NCI-H2081 treated with DMSO at 0.1 percent for 48 hours (cell line): ENCODE measurements at places on chromosomes 7 and 10.

GRCh38 chr7:111516612-111517011 lies 45.7 kb downstream of the IMMP2L start:
- DNase-seq: no peak

- DNase-seq: no peak
Observed at GRCh38 chr10:1399431-1400100, 337.8 kb downstream of the ADARB2 start.

- no peak for DNase-seq
Observed at GRCh38 chr10:19874791-19875190, 58.6 kb downstream of the PLXDC2 start.

GRCh38 chr7:97128736-97129135 lies 11.2 kb downstream of the SDHAF3 start:
- no peak for DNase-seq

DNA sequence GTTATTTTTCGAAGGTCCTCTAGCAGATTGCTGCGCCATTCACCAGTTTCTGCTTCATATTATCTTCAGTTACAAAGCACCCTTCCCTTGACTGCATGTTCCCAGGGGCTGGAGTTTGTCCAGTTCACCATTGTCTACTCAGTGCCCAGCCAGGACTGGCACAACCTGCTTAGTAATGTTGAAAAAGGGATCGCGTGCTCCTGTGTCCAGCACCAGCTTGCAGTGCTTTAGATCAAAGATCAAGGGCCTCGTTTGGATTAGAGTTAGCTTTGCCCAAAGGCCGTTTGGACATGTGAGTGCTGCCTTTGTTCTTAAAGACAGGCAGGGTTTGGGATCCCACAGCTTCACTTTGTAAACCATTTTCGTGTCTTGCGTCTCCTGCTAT lies 867 bp downstream of the ATP6V0E2 start:
- DNase-seq: no peak

DNA sequence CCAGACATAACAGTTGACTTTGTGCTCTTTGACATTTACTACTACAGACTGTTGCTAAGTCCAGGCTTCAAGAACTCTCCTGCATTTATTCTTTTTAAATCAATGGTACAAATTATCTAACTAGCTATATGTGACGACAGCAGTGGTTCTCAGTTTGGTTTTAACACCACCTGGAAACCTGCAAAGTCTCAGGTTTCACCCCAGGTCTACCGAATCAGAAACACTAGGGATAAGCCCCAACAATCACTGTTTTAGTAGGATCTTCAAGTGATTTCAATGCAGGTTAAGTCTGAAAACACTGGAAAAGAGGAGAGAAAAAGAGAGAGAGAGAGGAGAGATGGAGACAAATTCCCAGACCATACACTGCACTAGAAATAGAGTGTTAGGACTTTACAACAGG lies 519.0 kb downstream of the PCDH15 start:
- no peak for DNase-seq

DNA sequence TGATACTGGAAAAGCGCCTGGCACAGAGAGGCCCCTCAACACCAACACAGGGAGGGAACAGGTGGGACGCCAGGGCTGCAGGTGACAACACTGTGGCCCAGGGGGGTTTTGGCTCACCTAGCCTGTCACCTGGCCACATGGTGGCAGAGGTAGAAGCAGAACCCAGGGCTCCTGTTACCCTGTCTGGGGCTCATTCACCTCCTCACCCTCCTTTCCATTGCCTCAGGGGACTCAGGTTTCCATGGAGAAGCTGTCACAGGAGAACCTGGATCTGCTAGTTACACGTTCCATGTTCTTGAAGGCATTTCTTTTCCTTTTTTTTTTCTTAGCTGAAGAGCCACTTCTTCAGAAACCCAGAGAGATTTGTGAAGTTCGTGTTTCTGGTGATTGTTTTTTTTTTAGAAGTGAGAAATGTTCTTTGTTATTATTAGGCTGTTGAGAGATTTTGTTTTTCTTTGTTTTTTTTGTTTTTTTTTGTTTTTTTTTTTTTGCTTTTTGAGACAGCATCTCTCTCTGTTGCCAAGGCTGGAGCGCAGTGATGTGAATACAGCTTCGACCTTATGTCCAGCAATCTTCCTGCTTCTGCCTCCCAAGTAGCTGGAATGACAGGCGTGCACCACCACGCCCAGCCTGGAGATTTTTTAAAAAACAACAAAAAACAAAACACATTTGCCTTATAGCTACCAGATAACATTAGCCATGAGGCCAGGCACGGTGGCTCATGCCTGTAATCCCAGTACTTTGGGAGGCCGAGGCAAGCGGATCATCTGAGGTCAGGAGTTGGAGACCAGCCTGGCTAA lies 16.0 kb downstream of the DENND2A start:
- no peak for DNase-seq

DNA sequence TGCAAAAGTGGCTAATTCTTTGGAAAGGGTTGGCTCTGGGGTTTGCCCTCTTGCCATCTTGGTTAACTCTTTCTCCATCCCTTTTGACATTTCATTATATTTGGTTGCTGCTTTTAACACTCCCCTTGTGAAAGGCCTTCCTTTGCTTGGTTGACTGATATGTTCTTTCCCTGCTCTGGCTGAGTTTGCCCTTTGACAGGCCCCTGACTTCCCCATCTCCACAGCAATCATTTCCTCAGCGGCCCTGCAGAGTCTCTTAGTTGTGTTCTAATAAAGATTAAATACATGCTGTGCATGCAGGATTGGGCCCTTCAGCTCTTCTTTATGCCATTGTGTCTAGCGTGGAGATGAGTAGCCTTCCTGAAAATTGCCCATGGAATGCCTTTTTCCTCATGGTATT lies 84.5 kb upstream of the CSTF2T start:
- no peak for DNase-seq

GRCh38 chr10:76915316-76915715 lies 722.3 kb downstream of the KCNMA1 start:
- no peak for DNase-seq

- no peak for DNase-seq
Observed at GRCh38 chr7:102211590-102212550, 74.8 kb upstream of the SH2B2 start.

- DNase-seq: no peak
Observed at GRCh38 chr10:124743191-124744101, 732 bp downstream of the FAM53B start.

GRCh38 chr10:132748545-132749370 lies 37.2 kb downstream of the NKX6-2 start:
- DNase-seq: no peak

DNA sequence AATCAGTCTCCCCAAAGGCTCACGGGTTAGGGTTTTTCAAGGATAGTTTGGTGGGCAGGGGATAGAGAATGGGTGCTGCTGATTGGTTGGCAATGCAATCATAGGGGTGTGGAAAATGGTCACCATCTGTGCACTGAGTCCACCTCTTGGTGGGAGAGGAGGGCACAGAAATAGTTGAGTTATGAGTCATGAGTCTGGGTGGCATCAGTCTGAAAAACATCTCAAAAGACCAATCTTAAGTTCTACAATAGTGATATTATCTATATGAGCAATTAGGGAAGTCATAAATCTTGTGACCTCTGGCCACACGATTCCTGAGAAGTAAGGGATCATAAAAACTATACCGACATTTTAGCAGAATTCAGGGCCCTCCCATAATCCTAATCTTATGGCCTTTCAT lies 62.7 kb downstream of the LGI1 start:
- DNase-seq: no peak

DNA sequence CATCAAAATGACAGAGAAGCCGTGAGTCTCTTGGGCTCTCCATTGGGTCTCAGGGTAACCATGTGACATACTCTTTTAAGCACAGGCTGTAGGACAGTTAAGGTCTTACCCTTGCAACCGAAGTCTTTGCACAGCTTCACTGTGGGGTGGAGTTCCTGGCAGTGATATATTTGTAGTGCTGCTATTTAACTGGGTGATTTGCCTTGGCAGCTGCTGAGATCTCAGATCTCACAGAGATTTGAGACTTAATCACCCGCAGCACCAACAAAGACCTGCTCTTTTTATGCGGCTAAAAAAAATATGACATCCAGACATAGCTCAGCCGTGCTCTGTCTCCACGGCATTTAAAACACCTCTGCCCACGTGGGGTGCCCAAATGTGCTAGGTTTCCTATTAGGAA lies 63.4 kb upstream of the NPTX2 start:
- DNase-seq: no peak

DNA sequence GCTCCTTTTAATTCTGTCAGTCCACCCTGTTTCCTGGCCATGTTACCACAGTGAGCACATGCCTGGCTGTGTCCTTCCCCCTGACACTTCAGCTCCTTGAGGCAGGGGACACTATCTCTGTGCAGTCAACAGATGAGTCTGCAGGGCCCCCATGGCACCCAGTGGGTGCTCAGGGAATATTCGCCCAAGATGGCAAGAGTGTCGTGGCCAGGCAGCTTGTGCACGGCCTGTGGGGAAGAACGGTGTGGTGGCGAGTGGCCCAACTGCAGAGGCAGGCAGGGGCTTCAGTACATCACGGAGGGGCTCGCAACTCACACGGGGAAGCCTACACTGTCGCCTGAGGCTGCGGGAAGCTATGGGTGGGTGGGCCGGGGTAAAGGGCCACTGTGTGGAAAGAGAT lies 91.1 kb downstream of the TRRAP start:
- no peak for DNase-seq

DNA sequence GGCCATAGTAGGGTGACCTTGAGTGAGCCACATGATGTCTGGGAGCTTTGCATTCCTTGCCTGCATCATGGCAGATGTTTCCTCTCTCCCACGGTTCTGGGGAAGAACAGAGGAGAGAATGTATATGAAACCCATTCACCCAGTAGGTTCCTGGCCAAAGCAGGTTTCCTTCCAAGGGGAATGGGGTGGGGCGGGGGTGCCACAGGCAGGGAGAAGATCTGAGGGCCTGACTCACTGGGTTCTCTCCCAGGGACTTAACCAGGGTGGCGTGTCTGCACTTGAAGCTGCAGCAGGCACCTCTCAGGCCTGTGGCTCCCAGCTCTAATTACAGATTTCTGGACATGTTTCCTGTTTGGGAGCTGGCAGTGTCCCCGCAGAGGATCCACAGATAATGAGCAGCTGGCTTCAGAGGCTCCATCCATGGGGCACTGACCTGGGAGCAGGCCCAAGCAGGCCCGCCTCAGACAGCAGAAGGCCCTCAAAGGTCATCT lies 50.2 kb upstream of the ZMIZ1 start:
- no peak for DNase-seq

- DNase-seq: no peak
Observed at GRCh38 chr10:71345694-71346093, 26.6 kb downstream of the SLC29A3 start.

DNA sequence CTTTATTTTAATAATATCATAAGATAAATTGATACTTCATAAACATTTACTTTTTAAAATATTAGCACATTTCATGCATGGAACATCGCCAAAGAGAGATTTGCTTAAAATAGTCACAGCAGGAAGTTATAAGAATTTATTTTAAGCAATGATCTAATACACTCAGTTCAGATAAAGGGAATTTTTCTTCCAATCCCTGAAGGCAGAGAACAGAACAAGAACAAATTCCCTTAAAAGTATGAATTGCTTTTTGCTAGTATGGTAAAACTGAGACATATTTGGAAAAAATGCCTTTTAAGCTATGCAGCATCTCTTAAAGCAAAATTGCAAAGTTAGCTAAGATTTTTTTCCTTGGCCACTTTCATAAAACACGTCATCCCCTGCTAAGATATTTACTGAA lies 91.0 kb downstream of the SEMA3D start:
- DNase-seq: no peak

DNA sequence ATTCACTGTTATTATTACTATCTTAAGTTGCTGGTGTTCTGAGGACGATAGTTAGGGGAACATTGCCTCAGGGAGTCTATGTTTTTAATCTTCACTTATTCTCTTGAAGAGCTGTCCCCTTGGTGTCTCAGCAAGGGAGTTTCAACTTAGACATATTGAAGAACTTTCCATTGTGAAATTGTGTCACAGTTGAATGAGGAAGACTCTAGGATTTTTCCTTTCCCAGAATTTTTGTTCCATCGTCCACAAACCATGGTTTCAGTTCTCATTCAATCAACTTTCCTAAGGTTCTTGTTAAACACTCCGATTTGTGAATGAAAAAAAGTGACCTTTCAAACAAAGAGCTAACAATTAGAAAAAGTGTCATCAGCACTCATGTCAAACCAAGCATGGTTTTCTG lies 128.3 kb downstream of the GATA3 start:
- DNase-seq: no peak

DNA sequence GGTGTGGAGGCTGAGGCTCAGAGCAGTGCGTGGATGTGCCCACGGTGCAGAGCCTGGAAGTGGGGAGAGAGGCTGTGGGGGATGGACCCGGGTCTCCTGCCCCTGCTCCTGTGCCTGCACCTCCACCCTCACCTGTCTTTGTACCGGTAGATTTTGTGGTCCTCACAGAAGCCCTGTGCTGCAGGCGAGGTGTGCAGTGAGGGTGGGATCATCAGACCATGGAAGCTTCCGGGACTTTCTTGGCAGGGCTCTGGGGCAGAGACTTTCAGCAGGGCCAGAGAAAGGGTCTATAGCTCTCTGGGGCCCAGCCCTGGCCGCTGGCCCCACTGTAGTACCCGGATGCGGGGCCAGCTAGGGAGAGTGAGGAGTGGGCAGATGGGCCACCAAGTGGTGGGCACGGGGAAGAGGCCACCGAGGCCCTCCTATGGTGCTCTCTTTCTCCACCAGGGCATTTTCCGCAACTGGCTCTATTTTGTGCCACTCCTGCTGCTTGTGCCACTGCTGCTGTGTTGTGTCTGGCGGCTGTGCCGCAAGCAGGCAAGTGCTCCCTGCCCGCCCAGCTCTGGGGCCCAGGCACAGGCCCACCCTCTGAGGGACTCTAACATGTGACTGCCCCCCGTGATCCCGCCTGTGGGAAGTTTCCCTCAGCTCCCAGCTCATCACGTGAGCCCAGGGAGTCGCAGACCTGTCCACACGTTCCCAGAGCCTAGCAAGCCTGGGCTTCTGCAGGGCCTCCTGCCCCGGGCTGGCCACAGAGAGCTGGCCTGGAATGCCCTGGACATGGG lies 22.1 kb downstream of the ANTXRL start:
- DNase-seq: no peak

DNA sequence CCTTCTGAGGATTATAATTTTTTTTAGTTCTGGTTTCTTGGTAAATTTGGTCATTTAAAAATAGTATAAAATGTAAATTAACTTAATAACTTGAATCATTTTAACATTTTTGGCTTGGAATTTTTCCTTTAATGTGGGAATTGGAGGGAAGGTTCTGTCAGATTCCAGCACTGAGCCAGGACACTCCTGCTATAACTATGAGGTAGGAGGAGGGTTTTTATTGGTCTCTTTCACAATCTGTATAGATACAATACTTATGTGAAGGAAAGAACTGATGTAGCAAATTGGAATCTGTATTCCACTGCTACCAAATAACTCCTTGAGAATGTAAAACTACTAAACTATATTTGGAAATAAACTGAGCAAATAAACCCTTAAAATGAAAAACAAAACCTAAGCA lies 3.2 kb downstream of the PRKG1 start:
- no peak for DNase-seq

DNA sequence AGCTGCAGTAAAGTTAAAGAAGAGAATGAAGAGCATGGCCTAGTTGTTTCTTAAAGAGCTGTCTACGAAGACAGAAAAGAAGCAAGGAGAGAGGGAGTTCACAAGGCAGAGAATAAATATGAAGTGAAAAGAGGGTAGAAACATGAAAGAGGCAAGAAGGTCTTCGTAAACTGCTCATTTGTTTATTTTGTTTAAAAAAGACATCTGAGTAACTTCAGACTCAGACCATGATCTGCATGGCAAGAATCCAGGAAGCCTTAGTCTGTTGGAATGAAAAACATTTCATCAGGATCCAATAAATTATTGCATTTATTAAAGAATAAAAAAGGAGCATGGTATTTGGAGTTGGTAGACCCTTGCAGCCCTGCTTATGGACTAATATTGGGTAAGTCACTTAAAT lies 151.1 kb downstream of the SEM1 start:
- no peak for DNase-seq
